ENCODE measurements at places on chromosomes 4 and X.

GRCh38 chrX:153386097-153386496 lies 15.1 kb downstream of the PNMA6E start:
- no peak for DNase-seq

DNA sequence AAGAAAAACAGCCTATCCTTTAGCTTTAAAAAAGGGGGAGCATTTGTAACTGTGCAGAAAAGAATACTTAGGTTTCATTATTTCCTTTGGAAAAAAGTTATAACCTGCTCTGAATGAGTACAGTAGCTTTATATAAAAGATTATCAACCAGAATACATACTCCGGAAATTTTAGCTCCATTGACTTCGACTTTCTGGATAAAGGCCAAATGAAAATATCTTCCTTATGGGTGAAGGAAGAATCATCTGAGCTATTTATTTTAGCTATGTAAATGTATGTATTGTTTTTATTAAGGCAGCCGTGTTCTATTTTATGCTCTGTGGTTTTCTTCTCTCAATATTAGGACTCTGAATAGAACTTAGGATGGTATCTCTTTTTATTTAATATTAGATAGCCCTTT lies 69.0 kb upstream of the ETNPPL start:
- DNase-seq, result no peak

DNA sequence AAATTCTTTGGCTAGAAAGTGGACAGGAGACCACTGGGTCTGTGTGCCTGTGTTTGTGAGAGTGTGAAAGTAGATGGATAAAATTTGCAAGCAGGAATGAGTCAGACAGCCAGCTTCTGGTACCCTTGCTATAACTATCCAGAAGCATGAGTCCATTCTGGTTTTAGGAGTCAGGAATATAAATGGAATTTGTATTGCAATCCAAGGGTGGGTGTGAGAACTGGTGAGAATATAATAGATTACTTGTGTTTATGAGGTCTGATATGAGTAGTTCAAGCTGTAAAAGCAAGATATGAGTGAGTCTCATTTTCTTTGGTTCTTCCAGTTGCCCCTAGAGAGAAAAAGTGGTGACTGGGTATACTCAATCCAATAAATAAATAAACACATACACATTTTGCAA lies 212.7 kb upstream of the TAPT1 start:
- no peak for DNase-seq

DNA sequence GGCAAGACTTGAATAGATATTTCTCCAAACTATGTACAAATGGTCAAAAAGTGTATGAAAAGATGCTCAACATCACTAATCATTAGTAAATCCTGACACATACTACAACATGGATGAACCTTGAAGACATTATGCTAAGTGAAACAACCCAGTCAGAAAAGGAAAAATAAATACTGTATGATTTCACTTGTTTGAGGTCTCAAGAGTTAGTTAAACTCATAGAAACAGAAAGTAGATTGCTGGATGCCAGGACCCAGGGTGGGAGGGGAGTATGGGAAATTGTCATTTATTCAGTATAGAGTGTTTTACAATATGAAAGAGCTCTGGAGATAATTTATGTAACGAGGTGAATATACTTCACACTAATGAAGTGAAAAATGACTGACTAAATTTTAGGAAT lies 32.4 kb downstream of the PRMT9 start:
- DNase-seq, result no peak

DNA sequence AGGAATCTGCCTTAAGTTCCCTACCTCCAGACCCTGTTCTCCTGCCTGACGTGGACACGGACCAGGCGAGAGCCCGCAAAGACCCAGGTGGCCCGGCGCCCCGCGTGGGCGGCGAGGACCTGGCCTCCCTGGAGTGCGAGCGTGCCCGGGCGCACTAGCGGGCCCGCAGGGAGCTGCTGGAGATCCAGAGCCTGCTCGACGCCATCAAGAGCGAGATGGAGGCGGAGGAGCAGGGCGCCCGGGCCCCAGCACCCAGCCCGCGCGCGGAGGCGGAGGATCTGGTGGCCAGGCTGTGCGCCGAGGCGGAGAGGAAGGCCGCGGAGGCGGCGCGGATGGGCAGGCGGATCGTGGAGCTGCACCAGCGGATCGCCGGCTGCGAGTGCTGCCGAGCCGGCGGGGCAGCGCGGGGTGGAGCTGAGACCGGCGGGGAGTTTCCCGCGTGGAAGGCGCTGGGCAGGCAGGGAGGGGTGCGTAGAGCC lies 18.2 kb downstream of the MRFAP1 start:
- no peak for DNase-seq

GRCh38 chr4:3302786-3303564 lies 10.2 kb downstream of the RGS12 start:
- DNase-seq, result no peak

- no peak for DNase-seq
Measured at GRCh38 chr4:7320206-7320797, 114.4 kb downstream of the PSAPL1 start.

DNA sequence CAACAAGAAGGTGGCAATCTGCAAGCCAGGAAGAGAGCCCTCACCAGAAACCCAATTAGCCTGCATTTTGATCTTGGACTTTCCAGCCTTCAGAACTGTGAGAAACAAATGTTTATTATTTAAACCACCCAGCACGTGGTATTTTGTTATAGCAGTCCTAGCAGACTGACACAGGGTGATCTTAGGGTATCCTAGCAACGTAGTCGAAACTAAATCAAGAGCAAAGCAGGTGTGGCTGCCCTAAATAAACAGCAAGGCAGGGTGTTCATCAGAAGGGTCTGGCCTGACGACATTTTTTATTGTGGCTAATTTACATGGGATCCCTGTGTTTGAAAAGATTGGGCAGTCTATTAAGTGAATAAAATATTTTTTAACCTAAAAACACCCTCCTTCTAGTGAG lies 198.8 kb downstream of the VEGFC start:
- no peak for DNase-seq
